ENCODE measurements at places on chromosomes 6 and 20.

GRCh38 chr6:127069659-127070279 lies 48.7 kb upstream of the RSPO3 start:
- peak; percentile 50 for DNase-seq

GRCh38 chr6:17116117-17116440 lies 14.2 kb downstream of the STMND1 start:
- no peak for DNase-seq

- no peak for DNase-seq
Observed at GRCh38 chr6:33737267-33738026, 9.3 kb downstream of the IP6K3 start.

DNA sequence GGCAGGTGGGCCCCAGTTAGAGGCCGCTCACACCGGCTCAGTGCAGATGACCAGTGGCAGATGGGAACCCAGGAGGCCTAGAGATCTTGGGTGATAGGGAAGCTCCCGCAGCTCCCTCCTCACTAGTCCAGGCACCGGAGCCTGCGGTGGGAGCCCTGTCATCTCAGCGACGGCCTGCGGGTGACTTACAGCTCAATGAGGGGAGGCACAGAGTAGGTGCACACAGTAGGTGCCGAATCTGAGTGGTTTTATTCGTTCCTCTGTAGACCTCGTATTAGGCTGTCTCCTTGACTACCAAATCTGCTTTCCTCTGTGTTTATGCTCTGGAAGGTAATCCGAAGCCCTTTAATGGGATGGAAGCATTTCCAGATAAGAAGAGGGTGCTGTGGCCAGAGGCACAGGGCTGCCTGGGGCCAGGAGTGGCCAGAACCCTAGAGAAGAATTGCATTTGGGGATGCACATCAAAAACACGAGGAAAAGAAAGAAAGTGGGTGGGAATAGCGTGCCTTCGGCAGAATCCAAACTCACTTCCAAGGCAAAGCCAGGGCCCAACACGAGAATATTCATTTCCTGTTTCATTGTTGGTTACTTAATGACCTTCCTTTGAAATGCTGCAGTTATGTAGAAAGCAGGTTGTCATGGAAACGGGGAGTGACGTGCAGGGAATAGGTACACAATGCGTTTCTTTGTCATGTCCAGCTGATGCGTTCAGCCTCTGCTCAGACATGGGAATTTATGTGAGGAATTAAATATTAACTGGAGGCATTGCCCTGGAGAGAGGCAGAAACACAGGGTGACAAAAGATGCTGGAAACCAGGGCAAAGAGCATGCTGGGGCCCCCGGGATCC lies 24.7 kb downstream of the MYT1 start:
- peak; percentile 70 for DNase-seq

DNA sequence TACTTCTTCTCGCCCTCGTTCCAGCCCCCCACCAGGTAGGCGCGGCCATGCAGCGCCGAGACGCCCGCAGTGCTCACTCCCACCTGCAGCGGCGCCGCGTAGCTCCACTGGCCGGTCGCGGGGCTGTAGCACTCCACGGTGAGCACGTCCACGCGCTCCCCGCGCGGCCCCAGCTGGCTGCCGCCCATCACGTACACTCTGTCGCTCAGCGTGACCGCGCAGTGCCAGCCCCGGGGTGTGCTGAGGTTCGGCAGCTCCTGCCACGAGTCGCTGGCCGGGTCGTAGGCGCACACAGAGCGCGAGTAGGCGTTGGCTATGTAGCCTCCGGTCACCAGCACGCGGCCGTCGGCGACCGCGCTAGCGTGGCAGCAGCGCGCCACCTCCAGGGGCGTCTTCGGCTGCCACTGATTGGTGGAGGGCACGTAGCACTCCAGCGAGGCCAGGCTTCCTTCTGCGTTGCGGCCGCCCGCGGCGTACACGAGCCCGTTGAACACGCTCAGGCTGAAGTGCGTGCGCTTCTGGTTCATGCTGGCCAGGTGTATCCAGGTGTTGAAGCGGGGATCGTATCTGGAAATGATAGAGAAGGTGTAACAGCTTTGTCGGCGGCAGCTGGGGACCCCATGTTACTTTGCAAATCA lies 13.7 kb downstream of the KLHL31 start:
- peak; percentile 80 for DNase-seq

DNA sequence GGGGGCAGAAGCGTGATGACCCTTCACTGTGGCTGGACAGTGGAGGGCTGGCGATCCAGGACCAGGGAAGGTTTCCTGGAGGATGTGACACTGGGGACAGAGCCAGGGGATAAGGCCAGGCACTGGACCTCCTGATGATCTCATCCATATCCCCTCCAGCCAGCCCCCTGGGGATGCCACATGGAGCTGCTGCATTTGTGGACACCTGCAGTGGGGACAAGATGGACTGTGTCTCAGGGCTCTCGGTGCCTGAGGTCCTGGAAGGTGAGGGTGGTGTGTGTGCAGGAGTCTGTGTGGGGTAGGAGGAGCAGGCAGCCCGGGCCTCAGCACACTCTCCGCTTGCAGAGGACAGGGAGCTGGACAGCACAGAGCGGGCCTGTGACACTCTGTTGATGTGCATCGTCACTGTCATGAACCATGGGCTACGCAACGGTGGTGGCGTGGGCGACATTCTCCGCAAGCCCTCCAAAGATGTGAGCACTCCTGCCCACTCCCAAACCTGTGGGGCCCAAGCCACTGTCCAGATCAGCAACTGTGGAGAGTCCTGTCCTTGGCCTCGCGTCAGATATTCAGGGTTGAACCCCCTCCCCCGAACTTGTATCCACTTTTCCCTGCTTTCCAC lies 19.9 kb downstream of the UQCC2 start:
- no peak for DNase-seq

GRCh38 chr6:41700463-41701347 lies 34.7 kb downstream of the TFEB start:
- DNase-seq: no peak

DNA sequence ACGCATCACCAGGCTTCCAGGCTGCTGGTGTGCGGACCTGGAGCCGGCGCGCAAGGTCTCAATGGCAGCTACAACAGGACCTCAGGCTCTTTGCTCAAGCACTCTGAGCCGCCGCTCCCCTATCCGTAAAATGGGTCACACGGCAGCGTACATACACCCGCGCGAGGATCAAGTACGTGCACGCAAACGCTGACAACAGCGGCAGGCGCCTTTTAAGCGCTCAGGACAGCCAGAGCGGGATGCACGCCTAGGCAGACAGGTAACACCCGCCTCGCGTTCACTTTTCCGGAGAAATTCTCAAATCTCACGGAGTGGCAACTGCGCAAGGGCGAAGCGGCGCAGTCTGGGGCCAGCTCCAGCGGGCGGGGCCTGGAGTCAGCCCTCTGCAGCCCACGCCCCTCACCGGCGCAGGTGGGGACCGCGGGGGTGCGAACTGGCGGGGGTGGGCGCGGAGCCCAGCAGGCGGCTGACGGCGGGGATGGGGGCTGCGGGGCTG lies 535 bp downstream of the EXOC2 start:
- peak; percentile 64 for DNase-seq

GRCh38 chr6:90631046-90631445 lies 44.2 kb upstream of the MAP3K7 start:
- no peak for DNase-seq

DNA sequence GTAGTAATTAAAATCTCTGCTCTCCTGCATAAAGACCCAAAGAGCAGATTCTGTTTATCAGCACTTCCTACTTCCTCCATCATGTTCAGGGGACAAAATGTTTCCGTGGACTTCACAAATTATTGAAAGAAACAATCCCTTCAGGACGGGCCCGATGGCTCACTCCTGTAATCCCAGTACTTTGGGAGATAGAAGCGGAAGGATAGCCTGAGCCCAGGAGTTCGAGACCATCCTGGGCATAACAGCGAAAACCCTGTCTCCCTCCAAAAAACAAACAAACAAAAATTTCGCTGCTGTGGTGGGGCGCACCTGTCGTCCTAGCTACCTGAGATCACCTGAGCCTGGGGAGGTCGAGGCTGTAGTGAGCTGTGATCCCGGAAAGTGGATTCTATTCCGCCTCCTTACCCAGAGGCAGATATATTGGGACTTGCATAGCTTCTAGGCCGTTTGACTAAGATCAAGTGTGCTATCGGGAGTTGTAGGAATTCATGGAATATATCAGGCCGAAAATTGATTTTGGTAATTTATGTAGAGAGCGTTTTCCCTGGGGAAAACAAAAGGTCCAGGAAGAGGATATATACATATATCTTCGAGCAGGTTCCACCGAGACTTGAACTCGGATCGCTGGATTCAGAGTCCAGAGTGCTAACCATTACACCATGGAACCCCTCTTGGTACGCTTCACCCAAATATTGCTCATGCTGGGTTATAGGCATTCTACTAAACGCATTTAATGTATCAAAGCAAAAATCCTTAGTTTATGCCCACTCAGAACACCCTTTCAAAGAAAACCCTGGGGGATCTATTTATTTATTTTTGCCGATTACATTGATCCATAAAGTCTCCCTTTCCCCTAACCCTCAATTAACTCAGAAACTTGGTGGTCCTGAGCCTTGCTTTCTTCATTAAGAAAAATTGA lies 74.5 kb upstream of the ZNF184 start:
- peak; percentile 43 for DNase-seq

DNA sequence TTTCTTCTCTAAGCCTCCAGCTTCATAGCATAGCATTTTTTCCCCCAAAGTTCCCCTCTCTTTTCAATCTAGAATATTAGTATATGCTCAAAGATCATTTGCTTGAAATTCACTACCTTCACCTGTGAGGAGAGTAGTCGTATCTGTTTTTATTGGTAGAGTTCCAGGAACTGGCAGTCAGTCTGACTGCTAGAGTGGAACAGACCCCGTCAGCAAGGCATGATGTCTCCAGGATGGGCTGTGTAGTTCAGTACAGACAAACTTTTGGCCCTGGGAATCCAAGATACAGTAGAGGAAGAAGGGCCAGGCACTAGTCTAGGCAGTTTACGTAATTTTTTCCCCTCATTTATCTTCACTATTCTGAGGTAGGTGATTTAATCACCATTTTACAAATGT lies 29.1 kb downstream of the RALY start:
- DNase-seq: no peak

- DNase-seq: no peak
Observed at GRCh38 chr6:15410126-15410391, 164.2 kb downstream of the JARID2 start.

DNA sequence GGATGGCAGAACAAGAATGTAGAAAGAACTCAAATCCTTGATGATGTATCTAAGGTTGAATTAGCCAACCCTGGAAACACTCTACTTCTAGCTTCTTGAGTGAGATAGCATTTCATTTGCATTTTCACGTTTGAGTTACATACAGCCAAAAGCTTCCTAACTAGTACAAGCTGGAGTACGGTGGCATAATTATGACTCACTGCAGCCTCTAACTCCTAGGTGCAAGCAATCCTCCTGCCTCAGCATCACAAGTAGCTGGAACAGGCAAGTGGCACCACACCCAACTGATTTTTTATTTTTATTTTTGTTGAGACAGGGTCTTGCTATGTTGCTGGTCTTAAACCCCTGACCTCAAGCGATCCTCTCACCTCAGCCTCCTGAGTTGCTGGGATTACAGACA lies 36.5 kb upstream of the STK35 start:
- no peak for DNase-seq

GRCh38 chr20:48826069-48826468 lies 1.7 kb downstream of the PREX1 start:
- DNase-seq: peak; percentile 27

GRCh38 chr6:75436869-75437268 lies 56.7 kb downstream of the FILIP1 start:
- DNase-seq: no peak

DNA sequence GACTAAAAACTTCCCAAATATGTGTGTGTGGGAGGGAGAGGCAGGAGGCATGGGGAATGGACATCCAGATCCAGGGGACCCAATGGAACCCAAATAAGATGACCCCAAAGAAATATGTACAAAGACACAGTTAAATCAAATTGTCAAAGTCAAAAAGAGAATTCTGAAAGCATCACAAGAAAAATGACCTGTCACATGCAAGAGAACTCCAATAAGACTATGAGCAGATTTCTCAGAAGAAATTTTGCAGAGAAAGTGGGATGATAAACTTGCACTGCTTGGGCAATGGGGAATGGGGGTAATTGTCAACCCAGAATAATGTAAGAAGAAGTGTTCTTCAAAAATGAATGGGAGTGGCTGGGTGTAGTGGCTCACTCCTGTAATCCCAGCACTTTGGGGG lies 59.5 kb upstream of the PLN start:
- DNase-seq: no peak

DNA sequence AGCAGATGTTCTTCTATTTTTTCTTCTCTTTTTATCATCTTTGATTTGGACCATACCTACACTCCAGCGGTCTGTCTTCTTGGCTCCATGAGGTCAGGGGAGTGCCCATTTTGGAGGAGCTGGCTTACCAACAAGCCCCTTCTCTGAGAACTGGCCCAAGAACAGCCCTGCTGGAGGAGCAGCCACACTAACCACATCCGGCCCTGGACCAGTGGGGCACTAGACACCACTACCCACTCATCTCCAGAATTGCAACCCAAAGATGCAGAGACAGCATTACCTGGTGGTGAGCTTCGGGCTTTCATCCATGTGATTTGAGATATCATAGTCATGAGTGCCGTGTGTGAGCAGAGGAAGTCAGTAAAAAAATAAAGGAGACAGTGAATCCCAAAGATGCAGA lies 599.4 kb upstream of the CDH4 start:
- no peak for DNase-seq

DNA sequence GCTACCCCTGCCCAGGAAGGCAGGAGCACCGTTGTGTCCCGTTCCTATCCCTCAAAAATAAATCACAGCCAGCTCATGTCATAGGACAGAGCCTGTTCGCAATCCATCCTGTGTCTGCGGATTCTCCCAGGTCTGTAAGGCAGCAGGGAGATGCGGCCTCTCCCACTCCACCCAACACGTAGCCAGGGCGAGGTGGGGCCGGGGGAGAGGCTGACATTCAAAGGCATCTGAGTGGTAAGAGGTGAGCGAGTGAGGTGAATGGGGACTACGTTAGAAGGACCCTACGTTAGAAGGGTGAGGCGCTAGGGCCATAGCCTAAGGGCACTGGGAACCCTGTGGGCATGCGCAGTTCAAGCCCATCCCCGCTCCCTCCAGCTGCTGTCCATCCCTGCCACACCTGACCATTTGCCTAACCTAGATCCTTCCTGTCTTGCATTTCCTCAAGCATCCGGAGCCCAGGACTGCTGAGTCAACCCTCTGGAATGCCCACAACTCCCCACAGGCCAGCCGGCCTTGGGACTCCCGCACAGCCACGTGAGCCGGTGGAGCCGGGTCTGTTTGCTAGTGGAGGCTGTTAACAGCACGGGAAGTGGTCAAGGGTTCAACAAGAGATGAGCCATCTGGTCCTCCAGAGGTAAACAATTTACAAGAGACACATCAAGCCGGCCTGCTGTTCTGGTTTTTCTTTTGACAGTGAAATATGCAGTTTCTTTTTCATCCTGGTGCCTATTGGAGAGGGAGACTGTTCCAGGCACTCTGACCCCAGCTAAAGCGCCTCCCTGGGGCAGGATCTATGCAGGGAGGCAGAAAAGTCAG lies 45.9 kb downstream of the RIPOR3 start:
- DNase-seq: peak; percentile 98

DNA sequence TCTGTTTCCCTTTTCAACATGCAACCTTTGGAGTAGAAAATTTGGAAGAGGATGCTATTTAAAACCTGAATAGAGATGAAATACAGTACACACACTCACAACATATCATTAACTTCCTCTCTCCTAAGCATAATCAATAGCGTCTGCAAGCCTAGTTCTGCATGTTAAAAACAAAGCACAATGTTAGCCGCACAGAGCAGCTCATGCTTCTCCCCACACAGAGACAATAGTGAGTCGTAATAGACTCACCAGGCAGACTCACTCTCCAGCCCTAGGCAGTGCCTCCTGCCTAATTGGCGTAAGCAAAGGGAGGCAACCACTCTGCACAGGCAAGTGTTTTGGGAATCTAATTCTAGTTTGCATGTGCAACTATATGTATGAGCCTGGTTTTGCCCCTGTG lies 45.8 kb upstream of the ARID1B start:
- DNase-seq: no peak

GRCh38 chr6:159098636-159099106 lies 53.9 kb upstream of the TAGAP start:
- DNase-seq: no peak
